Mesangial cell (primary cell): ENCODE measurements at places on chromosomes 11 and 22. TPM values are rescaled to one million over a fixed set of nuclear protein-coding genes. Genes with fewer than 3 reads are reported as not detected.

KLHL35 gene
- 1.8 and 4.6 TPM in 2 replicates for total RNA-seq

HEPN1 gene
- total RNA-seq, result not detected in 2 replicates

TRIM49 gene
- not detected in 2 replicates for total RNA-seq

SLC22A6 gene
- not detected in 2 replicates for total RNA-seq

MRGPRE gene
- total RNA-seq, result not detected in 2 replicates

PGA5 gene
- not detected in 2 replicates for total RNA-seq

LIF gene
- 42.5 and 60.8 TPM in 2 replicates for total RNA-seq
